Tongue (tissue), 3 donors: ENCODE measurements at places on chromosomes 16 and 17. TPM values are rescaled to one million over a fixed set of nuclear protein-coding genes. Genes with fewer than 3 reads are reported as not detected.

- no peak for DNase-seq
Observed at GRCh38 chr17:57486882-57487301, 230.6 kb downstream of the MSI2 start.

- peak; percentile 54 for DNase-seq
Observed at GRCh38 chr17:77214743-77215142, 74.0 kb downstream of the SEC14L1 start.

DNA sequence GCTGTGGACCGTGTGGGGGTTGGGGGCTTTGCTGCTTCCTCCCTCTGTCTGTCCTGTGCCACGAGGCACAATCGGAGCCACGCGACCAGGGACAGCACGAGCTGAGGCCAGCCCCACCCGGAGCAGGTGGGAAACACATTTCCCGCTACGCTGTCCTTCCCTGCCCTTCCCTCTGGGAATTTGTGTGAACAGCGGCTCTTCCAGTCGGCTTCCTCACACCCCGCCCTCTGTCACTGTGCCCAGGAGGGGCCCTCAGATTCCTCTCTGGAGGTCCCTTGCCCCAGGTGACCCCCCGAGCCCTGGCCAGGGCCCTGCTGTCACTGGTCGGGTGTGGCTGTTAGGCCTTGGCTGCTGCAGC lies 19.6 kb downstream of the SPIRE2 start:
- DNase-seq: no peak

GRCh38 chr16:2147981-2148671 lies at the start of gene RAB26:
Gene RAB26, plus strand, starts transcription at chr16:2148625. Its CDS starts 159 bp downstream, at chr16:2148784.
- DNase-seq: peak; percentile 90

- no peak for DNase-seq
Observed at GRCh38 chr16:77289331-77289809, 90.2 kb downstream of the SYCE1L start.

DNA sequence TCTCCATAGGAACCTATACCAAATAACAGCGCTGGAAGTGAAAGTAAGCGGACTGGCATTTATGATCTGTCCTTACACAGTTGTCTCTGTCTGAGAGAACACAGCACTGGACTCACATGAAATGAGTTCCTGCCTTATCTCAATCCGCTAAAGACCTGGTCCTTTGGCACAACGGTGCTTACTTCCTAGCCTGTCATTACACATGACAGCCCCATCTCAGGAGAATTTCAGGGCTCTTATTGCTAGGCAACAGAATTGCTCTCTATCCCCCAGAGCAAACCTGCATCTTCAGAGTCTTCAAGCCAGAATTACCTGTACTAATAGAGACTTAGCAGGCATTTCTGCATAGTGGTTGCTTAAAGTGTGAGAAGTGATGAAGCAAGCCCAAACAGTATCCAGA lies 4.3 kb downstream of the KCNJ2 start:
- no peak for DNase-seq

GRCh38 chr17:27494192-27495091 lies 38.2 kb downstream of the KSR1 start:
- DNase-seq: peak; percentile 81

- no peak for DNase-seq
Observed at GRCh38 chr16:88473666-88474534, 20.8 kb downstream of the ZFPM1 start.

DNA sequence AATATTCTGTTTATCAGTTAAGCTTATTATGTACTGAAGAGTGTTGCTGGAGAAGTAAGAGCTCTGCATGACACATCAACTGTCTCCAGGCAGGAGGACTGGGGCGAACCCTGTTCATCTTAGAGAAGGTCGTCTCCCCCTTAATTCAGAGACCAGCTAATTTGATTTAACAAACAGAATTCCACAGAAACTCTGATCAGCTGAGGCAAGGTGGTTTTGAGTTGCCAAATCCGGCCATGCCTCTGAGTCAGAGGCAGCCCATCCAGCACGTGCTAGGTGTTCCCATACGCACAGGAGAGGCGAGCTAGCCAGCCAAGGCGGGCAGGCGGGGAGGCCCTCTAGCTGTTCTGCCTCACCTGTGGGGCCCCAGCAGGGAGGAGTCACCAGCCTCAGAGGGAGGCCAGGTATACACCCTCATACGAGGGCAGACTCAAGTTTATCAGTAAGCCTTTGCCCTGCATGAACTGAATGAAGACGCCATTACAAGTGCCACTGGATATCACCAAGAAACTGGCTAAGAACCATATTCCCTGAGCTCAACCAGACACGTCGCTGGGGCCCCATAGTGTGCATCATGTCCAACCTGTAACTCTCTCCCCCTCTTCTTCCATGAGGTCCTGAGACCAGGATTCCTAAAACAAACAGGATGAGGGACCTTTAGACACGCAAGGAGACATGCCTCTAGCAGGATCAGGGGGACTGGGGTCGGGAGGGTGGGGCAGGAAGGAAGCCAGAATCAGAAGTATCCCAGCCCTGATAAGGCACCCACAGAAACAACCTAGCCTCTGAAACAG lies 25.7 kb downstream of the STAT5A start:
- DNase-seq: no peak

- DNase-seq: no peak
Observed at GRCh38 chr17:75459246-75459589, 2.8 kb downstream of the TMEM94 start.

GRCh38 chr16:78478267-78478861 lies 378.9 kb downstream of the WWOX start:
- no peak for DNase-seq

GRCh38 chr17:38554430-38555350 lies 51.1 kb downstream of the SRCIN1 start:
- peak; percentile 37 for DNase-seq

DNA sequence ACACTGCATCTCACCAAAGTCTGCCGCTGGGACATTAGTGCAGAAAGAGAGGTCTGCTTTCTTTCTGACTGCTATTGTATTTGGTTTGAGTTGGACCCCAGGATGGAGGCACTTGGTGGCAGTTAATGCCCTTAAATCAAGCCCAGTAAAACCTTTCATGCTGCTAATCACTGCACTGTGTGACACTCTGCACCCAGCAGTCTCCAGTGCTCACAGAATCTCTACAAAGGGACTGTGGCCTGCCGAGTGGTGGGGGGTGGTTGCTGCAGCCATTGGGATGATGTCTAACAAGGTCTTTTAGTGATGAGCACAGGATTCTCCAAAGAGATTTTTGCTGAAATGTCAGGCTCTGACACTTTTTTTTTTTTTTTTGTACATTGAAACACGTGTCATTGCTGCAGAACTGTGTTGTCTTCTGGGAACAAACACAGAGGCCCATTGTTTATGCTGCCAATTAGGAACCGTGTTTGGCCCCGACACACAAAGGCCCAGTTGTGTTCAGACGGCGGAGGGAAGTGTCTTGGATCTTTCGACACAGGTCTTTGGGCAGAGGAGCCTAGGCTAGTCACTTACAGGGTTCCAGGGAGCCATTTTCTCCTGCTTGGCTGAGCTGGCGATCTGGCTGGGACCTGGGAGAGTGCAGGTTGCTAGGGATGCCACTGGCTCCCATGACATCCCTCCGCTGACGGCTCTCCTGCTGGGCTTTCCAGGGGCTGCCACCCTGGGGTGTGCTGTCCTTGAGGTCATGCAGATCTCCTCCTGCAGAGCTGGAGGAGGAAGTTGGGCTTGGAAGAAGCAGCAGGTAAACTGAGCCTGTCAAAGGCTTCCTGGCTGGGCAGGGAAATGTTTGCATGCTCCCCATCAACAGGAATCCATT lies 16.2 kb upstream of the TNRC6C start:
- peak; percentile 44 for DNase-seq

GRCh38 chr16:82899731-82900450 lies 273.1 kb downstream of the CDH13 start:
- DNase-seq: peak; percentile 53

DNA sequence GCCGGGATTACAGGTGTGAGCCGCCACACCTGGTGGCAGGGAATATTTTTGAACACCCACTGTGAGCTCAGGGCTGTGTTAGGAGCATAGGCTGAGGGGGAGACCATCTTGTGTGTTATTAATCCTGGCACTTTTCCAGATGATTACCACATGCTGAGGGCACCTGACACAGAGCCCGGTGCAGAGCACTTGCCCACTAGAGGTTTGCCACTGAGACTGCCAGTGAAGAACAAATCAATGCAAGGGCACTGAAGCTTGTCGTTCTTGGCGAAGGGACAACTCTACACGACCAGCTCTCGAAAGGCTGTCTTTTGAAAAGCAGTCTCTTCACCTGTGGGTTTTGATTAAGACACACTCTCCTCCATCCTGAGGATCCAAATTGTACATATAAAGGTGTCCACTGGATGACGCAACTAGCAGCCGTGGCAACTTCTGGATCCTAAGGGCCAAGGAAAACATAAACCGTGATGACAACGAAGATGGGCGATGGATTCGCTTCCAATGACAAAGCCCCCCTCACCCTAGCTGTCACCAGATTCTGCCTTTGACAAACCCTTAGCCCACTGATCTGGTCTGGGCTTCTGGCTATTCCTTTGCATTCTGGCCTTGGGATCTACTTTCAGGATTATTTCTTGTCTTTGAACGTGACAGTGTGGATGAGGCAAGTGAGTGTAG lies 28.7 kb downstream of the WIPI1 start:
- no peak for DNase-seq

- DNase-seq: peak; percentile 61
Observed at GRCh38 chr17:46984892-46985291, 5.8 kb upstream of the RPRML start.

DNA sequence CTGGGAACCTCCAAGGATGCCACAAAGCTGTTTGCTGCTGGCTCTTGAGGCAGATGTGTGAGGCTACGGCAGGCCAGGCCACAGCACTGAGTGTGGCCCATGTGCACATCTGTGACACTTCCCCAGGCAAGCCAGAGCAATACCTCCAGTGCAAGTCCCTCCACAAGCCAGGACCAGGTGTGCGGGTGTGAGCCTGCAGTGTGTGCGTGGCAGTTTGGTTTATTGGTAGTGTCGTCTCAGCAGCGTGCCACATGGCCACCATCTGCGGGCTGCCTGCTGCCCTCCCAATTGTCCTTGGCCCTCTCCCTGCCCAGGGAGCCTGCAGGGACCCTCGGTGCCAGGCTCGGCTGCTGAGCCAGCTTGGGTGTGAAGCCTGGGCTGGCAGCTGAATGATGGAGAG lies 9.9 kb upstream of the SREBF1 start:
- no peak for DNase-seq

DNA sequence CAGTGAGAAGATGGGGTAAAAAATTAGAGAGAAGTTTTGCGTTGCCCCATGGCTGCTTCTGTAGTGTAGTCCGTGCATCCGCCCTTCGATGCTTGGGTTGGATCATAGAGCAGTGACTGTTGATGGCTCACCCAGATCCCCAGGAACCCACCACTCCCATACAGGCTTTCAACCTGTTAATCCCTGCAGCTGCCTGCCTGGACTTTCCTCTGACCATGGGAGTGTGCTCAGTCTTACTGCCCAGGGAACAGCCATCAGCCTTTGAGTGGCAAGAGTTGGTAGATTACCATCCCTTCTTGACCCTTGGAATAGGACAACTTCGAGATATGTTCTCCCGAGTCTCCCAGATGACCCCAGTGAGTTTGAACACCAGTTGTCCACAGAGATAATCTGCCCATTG lies 299.5 kb upstream of the HSBP1 start:
- DNase-seq: no peak

- peak; percentile 62 for DNase-seq
Observed at GRCh38 chr16:24102209-24102660, 153.9 kb upstream of the CACNG3 start.

GRCh38 chr17:71252436-71252835 lies 868.4 kb upstream of the SOX9 start:
- no peak for DNase-seq

DNA sequence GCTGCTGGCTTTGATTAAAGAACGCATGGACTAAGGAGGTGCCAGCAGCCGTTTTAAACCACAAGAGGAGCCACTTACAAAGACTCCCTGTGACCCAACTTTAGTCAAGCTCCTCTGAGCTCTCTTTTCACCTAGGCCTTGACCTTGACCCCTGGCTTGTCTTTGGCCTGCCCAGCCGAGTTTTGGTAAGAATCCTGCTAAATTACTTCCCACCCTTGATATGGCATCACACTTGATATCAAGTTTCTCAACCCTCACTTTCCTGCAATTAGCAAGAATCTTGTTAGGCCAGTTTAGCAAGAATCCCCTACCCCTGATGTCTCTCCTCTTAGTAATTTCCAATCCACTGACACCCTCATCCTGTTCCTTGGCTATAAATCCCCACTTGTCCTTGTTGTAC lies 232.8 kb upstream of the SALL1 start:
- no peak for DNase-seq

DNA sequence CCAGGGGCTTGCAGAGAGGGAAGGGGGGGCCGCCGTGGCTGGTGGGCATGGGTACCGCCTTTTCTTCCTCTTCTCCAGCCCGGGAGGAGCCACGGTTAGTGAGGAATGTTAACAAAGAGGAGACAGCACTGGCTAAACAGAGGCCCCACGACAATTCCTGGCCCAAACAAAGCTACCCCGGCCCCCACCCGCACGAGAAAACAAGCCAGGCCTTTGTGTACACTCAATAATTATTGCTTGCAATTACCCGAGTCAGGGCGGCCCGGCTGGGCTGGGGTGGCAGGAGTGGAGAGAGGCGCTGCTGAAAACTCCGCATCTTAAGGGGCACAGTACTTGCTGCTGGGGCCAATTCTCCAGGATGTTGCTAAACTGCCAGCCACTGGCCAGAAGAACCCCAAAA lies 56.4 kb downstream of the IRX5 start:
- no peak for DNase-seq

DNA sequence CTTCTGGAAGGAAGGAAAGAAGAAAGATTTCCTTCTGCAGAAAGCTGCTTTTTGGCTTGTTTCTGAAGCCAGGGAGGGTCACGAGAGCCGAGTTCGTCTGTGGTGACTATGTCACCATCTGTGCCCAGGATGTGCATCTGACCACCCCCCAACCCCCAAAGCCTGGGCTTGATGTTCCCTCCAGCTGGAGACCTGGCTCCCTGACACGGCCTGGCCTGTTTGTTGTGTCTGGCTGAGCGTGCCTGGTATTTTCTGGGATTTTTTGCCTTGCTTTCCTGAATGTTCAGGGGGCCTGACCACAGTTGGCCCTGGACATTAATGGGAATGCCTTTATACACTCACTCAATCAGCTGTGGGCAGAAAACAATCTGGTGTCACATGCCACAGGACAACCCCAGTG lies 38.9 kb downstream of the LGALS9 start:
- DNase-seq: no peak

The DHRS7C gene
- 115 TPM for total RNA-seq

The TSPOAP1 gene
- total RNA-seq: 5.6 TPM

The ITGA2B gene
- 3.8 TPM for total RNA-seq

The SCPEP1 gene
- total RNA-seq: 32.1 TPM

The TPSG1 gene
- not detected for total RNA-seq

The TBC1D26 gene
- not detected for total RNA-seq

The VMO1 gene
- total RNA-seq: 13.1 TPM

The FNDC8 gene
- not detected for total RNA-seq

The STAT5A gene
- total RNA-seq: 39.3 TPM

The ARL4D gene
- 13.8 TPM for total RNA-seq
